ENCODE measurements at places on chromosomes 7 and 10. TPM values are rescaled to one million over a fixed set of nuclear protein-coding genes. Genes with fewer than 3 reads are reported as not detected.

The FANK1 gene
- 3.0 TPM for total RNA-seq

The SEMA3A gene
- total RNA-seq: 5.7 TPM

The ADIRF gene
- total RNA-seq: 0.21 TPM

The CFTR gene
- total RNA-seq: 0.24 TPM

The CDNF gene
- total RNA-seq: 1.1 TPM

The GLRX3 gene
- total RNA-seq: 216 TPM

The AHR gene
- total RNA-seq: 7.8 TPM

Measured in A549 treated with RU486 at 1 μM for 4 hours (cell line).